ENCODE measurements at places on chromosomes 1 and 21.

DNA sequence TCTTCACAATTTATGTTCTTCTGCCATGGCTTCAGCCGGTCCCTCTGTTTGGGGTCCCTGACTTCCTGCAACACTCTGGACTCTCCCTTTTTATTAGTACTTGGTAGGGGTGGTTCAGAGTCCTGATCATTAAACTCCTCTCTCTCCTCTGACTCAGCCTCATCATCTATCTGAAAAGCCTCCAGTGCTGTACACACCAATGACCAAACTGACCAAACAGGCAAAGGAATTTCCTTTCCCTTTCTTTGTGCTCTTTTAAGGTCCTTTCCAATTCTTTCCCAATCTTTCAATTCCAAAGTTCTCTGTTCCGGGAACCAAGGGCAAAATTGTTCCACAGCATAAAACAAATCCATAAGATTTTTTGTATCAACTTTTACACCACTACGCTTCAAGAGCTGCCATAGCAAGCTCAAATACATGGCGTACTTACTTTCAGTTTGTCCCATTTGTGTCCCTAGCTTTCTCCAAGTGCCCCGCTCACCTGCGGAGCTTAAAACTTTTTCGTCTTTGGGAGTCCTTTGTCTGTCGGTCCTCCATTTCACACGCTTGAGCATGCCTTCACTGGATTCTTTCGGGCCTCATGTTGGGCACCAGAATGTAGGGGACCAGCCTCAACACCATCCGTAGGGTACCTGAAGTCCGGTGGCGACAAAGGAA lies 9.6 kb downstream of the DAP3 start:
- DNase-seq = no peak

GRCh38 chr1:206133751-206134415 lies 16.7 kb upstream of the AVPR1B start:
- no peak for DNase-seq

- DNase-seq = no peak
These were observed 1.3 kb downstream of the KDM5B start for GRCh38 chr1:202806845-202807450.

DNA sequence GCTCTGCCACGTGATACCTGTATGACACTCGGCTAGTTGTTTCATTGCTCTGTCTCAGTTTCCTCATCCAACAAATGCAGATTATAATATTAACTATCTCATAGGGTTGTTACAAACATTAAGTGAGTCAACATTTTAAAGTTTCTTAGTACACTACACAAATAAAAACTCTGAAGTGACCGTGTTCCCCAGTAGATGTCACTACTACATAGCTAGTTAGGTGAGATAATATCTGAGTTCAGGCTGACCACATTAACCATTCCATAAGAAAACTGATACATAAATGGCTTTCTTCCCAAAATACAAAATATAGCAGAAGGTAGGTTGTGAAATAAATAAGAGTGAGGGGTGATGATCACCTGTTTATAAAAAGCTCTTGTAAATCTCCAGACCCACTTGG lies 214.1 kb downstream of the NUF2 start:
- no peak for DNase-seq

Measured in HL-60 (cell line).